Right forelimb (tissue), 1 donor: ENCODE measurements at places on chromosomes 6 and 20.

DNA sequence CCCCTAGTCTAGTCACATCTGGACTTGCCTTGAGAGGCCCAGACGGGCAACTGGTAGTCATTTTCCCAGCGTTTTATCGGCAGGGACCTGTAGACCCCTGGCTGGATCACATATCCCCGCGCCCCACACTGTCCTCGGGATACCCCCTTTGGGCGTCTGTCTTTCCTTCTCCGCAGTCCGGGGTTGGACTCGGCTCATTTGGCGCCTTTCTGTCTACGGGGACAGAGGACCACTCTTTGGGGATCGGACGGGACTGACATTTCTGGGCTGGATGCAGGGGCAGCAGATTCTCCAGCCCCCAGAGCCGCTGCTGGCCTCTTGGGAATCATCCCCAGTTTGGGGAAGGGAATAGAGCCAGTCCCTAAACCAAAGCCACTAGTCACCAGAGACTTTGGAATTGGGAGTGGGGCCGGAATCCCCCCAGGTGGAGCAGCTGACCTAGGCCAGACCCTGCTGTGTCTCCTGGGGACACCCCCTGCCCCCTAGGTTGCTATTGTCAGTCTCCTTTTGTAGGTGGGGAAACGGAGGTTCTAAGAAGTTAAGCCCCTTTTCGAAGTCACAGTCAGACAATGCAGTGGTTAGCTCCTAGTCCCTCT lies 734 bp downstream of the FAM110A start:
- no peak for DNase-seq

- DNase-seq: peak; percentile 49
Observed at GRCh38 chr6:73579851-73580246, 59.0 kb upstream of the EEF1A1 start.

GRCh38 chr6:33772902-33773472 lies 15.9 kb downstream of the LEMD2 start:
- DNase-seq: no peak

- DNase-seq: peak; percentile 56
Observed at GRCh38 chr20:13009682-13010406, 1.1 kb downstream of the SPTLC3 start.

GRCh38 chr6:143157131-143157530 lies 96.4 kb downstream of the AIG1 start:
- DNase-seq: no peak

DNA sequence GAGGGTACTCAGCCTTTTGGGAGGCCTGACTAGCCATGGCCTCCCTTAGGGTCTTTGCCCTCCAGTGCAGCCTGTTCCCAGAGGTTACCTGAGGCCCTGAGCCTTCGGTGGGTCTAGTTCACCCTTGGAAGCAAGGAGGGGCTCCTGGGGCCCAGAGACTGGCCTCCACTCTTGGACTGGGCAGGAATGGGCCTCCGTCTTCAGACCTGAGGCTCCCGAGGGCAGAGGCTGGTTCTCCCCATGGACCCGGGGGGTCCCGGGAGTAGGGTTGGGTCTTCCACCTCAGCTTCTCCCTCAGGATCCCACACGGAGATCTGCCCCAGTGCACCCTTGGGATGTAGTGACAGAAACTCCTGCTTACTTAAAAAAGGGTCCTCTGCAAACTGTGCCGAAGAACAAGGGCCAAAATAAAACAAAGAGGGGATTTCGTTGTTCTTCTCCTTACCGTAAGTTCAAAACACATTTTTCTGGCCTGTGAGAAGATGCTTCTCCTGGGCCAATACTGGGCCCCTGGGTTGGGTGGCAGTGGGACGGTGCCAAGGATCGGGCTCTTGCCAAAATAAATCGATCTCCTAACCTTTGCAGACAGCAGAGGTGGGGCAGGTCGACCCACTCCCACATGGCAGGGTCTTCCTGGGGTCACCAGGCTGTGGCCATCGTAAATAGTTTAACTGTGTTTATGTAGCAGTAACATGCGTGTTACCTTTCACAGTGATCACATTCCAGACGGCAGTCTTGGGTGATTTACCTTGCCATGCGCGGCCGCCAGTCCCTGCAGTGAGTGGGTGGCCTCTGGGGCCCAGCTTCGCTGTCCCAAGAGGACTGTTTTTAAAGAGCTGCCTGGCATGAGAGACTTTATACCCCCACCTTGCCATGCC lies 151.8 kb downstream of the VEGFA start:
- DNase-seq: no peak

DNA sequence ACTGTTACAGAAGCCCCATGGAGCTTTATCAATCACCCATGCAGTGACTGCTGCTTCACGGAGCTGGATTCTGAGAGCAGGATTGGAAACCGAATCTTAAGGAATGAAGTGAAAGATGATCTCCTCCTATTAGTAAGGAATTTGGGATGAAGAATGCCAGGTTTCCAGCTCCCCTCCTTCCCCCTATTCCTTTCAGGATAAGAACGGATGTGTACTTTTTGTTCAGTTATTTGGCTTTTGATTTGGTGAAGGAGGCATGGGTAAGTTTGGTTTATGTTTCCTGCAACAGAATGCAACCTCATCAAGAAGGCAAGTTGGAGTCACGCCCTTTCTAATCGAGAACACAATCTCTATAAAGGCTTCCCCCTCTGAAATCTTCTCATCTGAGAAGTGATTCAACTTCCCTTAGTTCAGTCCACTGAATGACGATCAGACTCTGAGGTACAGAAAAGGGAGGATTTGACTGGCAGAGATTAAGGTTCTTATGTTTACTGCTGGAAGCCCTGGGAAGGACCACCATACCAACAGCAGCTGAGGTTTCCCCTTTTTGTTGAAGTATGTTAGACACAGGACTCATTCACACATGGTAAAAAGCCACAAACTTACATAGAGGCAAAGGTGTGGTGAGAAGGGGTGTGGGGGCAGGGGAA lies 5.5 kb downstream of the ELMO2 start:
- no peak for DNase-seq

- DNase-seq: no peak
Observed at GRCh38 chr6:15129887-15130286, 116.0 kb upstream of the JARID2 start.

DNA sequence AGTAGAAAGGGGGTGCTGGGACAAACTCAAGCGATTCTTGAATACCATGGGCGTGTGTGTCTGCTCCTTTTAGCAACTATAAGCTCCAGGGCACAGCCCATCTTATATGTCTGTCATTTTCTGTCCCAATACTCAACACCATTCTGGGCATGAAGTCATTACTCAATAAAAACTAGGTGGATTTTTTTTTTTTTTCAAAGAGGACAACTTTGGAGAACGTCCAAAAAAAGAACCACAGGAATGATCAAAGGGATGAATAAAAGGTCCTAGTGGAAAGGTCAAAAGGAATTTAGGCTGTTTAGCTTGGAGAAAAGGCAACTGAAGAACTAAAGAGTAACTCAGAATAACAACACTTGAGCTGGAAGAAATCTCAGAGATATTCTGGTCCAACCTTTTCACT lies 24.4 kb downstream of the UQCC1 start:
- no peak for DNase-seq

DNA sequence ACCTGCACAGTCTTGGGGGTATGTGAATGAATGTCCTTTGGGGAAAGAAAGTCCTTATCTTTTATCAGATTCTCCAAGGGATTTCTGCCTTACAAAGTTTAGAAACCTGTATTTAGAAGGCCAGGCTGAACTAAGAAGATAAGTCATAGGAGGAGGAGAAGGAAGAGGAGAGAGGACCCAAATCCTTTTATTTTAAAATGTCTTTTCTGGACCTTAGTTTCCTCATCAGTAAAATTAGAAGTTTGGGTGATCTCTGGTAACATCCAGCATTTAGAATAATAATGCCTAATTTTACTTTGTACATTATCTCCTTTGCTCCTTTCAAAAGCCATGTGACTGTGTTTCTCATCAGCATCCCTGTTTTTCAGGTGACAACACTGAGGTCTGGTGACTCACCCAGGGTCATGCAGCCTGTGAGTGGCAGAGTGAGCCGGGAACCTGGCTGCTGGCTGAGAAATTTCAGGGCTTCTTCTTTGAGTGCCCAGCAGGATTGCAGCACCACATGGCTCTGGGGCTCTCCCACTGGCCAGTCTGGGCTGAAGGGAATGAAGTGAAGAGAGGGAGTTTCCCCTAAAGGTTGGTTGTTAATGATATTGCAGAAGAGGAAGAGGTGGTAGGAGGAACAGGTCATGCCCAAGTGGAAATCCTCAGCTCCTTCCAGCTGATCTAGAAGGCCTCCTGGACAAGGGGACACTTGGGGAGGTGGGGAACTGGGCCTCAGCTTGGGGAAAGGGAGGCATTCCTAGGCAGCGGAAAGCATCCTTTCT lies 34.0 kb downstream of the VEGFA start:
- no peak for DNase-seq

DNA sequence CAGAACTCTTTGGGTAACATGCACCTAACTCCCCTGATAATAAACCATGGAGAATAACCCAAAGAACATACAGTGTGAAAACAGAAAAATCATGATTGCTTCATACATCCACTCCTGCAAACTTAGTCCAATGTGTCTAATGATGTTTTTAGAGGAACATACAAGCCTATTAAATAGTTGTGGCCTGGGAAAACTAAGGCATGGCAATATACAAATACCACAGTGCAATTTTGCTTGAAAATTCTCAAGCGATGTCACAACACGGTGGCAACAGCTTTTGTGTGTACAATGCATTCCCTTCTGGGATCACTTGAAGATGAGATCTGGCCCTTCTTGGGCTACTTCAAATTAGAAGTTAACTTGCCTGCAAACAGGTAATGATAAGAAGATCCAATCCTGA lies 16.7 kb downstream of the MAP3K5 start:
- no peak for DNase-seq

DNA sequence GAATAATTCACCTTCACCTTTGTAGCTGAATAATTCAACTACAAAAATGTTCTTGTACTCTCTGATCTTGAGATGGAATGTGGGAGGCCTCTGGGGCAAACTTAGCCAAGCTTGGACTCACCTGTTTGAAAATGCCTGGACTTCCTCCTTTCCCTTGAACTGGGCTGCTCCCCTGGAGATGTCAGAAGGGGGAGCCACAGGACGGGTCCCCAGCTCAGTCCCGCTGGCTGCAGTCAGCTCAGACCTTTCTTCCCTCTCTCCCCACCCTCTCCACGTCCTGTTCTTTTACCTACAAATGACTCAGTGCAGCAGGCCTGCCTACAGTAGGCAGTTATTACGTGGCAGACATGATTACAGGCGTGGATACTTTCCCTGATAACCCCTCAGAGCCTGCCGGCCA lies 131.5 kb upstream of the RALGAPA2 start:
- no peak for DNase-seq

- DNase-seq: no peak
Observed at GRCh38 chr6:104573350-104573749, 286.4 kb downstream of the HACE1 start.

DNA sequence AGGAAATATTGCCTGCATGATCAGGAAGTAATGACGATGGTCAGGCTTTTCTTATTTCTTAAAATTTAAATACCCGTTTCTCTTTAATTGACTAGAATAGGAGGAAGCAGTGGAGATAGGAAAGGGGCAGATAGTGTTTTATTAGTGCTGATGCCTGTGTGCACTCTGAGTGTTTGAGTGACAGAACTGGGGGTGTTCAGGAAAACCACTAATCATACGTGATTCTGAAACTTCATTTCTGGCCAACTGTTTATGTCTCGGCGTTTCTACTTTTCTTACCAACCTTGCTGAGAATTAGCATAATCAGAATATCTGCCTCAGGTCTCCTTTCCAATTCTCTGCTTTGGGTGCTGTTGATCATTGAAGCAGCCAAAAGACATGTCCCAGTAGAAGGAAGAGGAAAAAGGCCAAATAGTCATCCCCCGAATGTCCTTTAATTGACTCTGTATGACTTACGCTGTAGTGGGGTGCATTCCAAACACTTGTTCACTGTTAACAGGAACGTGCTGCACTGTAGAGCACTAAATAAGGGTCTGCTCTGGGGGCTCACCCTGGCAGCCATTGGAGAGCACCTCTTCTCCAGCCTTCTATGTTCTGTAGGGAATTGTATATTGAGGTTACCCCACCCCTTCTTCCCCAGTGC lies 152.9 kb downstream of the JARID2 start:
- no peak for DNase-seq

DNA sequence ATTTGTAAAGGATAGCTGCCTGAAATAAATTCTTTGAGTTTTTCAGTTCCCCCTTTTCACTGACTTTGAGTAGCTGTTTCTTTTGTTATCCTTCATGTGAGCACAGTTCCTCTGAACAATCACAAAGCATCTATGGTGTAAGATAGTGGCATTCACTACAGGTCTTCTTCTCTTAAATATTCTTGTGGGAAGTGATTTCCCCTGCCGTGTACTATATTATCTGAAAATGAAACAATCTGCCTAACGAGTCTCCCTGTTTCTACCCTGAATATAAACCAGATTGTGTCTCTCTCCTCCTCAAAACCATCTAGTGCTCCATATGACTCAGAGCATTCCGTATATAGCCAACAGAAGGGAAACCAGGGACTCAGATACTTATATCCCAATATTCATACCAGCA lies 380.1 kb upstream of the SOX4 start:
- DNase-seq: no peak

- no peak for DNase-seq
Observed at GRCh38 chr6:120876424-120876823, 457.9 kb downstream of the TBC1D32 start.

DNA sequence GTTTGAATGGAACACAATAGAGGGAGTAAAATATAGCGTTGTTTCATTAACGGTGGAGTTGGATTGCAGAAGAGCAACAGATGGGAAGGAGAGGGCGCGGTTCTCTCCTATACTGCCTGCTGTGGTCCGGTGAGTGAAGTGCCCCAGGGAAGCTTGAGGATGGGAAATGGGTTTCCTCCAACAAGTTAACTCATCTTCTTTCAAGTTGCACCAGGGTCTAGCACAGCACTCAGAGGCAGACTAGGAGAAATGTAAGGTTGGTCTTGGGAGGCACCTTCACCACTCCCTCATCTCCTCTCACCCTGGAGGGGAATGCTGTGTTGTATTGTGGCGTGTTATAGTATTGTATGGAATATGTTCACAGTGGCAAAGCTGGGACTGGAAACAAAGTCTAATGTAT lies 96.9 kb upstream of the SLC24A3 start:
- no peak for DNase-seq

GRCh38 chr20:48855046-48855445 lies 27.2 kb upstream of the PREX1 start:
- no peak for DNase-seq

- no peak for DNase-seq
Observed at GRCh38 chr20:21685981-21686380, 19.5 kb upstream of the PAX1 start.

DNA sequence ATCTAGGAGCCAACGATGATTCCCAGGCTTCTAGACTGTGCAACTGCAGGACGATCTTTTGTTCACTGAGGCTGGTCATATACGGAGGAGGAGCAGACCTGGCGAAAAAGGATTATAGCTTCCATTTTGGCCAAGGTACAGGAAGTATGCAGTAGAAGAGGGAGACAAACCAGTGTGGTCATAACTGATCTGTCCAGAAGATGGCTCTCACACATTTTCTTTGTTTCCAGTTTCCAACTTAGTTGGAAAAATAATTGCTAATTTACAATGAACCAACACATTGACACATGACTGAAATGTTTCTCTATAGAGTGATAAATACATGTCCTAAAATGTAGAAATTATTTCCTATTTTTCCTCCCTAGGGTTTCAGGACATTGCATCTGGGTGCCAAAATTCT lies 364.1 kb upstream of the BTBD3 start:
- no peak for DNase-seq

- DNase-seq: no peak
Observed at GRCh38 chr6:151616091-151616513, 122.3 kb downstream of the CCDC170 start.
